Stimulated activated CD8-positive, alpha-beta memory T cell treated with anti-CD3 and anti-CD28 coated beads, Interleukin-7, amount 100 ng/mL, for 1 hour (primary cell): ENCODE measurements at places on chromosomes 1 and 21.

GRCh38 chr1:82451191-82451590 is 650.5 kb downstream of the ADGRL2 start:
- DNase-seq, result no peak

- DNase-seq, result no peak
Observed at GRCh38 chr1:198373376-198373775, 167.1 kb downstream of the ATP6V1G3 start.

GRCh38 chr21:29501451-29501850 is 202.7 kb downstream of the BACH1 start:
- no peak for DNase-seq

GRCh38 chr21:44485254-44485793 is 30.0 kb downstream of the LRRC3 start:
- no peak for DNase-seq

GRCh38 chr1:180247061-180247460 is 17.0 kb downstream of the LHX4 start:
- DNase-seq, result no peak

DNA sequence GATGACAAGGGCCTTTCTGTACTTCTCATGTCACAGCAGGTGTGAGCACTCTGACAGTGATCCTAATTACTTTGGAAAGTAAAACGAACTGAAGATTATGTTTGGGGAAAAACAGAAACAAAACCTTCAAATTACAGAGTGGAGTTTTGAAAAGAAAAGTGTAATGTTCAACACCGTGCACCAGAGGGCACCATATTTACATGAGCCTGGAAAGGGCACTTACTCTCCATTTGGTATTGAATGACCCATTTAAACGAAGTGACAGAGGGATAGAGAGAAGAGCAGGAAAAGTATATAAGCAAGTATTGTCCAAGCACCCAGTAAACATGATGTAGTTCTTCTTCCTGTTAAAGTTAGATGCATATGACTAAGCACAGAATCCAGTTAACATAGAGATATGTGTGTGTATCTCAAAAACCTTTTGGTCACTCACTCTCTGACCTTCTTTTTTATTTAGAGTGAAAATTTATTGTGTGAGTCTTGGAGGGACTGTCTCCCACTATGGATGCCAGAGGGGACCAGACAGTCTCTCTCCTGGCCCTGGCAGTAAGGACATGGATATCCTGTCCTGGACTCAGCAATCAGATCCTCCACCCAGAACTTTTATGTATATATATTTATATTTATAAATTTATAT is 3.8 kb upstream of the RGSL1 start:
- DNase-seq, result no peak

- no peak for DNase-seq
Observed at GRCh38 chr1:169868978-169869377, 24.7 kb downstream of the SCYL3 start.
